Bronchus fibroblast of lung (primary cell): ENCODE measurements at places on chromosomes 16 and 17. TPM values are rescaled to one million over a fixed set of nuclear protein-coding genes. Genes with fewer than 3 reads are reported as not detected.

The KCNH4 gene
- under 0.01 TPM in 1 of 2 replicates, not detected in the other for total RNA-seq

The TRIM72 gene
- total RNA-seq: under 0.01 TPM in 1 of 2 replicates, not detected in the other

The CSH1 gene
- total RNA-seq: not detected in 2 replicates

The ZFPM1 gene
- 0.59 and 0.84 TPM in 2 replicates for total RNA-seq

The TAC4 gene
- not detected in 2 replicates for total RNA-seq

The SCGB1C2 gene
- not detected in 2 replicates for total RNA-seq
